Kidney (tissue), 22 donors: ENCODE measurements at places on chromosomes 11 and 22.

GRCh38 chr22:37927637-37927936 lies 21.5 kb downstream of the MICALL1 start:
- DNase-seq = no peak

DNA sequence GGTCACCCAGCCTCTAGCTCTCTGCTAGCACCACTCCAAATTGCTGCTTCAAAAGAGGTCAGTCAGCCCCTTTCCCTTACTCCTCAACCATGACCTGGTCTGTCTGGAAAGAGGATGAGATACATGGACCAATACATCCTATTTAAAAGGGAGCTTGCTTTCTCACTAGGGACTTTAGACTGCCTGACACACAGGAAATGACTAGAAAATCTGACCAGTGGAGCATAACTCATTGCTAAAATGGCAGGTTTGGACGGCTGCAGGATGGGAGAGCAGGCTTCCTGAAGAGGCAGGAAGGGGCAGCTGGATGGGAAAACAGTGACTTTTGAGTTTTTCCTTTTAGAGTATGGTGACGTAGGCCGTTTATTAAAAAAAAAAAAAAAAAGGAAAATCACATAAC lies 25.3 kb downstream of the STIM1 start:
- DNase-seq = peak; percentile 63

DNA sequence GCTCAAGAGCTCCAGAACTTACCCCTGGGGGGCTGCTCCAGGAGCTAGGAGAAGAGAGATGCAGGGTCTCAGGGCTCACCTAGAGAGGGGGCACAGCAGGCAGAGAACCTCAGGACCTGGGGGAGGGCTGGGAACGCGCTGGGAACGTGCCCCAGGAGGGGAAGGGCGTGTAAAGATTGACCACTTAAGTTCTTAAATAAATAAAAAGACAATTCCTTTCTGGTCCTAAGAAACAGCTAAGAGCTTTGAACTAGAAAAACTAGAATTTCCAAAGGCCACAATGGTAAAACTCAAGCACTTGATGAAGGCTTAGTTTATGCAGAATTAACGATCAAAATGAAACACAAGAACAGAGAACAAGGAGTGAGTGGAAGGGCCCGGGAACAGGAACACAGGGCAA lies 89.1 kb downstream of the CELSR1 start:
- DNase-seq = peak; percentile 21

DNA sequence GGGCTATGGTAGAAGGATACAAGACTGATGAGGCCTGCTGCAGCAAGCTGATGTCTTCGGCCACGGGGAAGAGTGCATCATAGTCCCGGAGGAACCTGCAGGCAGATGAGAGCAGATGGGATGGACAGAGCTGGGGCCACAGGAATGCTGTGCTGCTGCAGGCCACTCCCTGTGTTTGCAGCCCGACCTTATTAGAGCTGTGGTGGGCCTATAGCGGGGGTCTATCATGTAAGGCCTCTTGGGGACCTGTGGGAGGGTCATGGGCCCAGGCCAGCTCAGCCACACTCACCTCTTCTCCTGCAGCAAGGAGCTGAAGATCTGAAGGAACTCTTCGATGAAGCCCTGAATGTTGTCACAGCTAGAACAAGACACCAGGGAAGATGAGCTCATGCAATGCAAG lies 31.9 kb downstream of the ASCC2 start:
- no peak for DNase-seq

GRCh38 chr11:36757075-36757474 lies 159.0 kb upstream of the RAG2 start:
- DNase-seq = no peak

- no peak for DNase-seq
Observed at GRCh38 chr22:24494167-24494527, 985 bp upstream of the UPB1 start.

- DNase-seq = peak; percentile 77
Observed at GRCh38 chr11:34825670-34826383, 90.4 kb downstream of the APIP start.

DNA sequence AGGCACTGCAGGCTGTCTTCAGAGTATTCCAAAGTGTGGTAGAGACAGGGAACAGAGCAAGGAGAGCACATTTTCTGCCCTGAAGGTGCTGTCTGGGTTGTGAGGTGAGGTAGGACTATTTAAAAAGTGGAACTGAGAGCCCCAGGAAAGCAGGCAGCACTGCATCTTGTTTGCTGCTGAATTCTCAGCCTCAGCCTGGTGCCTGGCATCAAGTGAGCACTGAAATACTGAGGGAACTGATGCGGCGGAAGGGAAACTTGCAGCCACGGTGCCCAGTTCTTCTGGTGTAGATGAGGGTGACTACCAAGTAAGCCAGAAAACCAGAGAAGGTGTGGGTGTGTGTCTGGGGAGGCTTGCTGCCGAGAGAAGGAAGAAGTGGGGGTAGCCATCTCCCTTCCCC lies 59.5 kb downstream of the TNRC6B start:
- DNase-seq = no peak

DNA sequence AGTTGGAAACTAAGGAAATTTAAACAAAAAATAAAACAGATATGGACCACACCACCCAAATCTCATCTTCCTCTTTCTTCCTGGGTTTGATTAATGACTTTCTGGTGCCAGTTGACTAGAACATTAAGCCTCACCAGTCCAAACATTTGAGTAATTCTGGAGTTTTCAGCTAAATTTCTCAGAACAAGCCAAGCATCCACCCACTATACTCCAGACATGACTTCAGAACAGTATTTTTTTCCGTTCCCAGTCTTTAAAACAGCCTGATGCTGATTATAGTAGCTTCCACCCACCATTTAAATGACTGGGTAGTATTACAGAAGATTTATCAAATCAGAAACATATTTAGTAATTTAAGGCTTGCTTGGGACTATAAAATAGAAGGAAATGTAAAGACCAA lies 230.9 kb upstream of the UBASH3B start:
- DNase-seq = no peak

GRCh38 chr11:9210224-9210921 lies 54.8 kb downstream of the DENND5A start:
- DNase-seq = no peak

- DNase-seq = no peak
Observed at GRCh38 chr11:3229673-3230630, 2.3 kb downstream of the MRGPRE start.

GRCh38 chr22:40050258-40050657 lies 55.5 kb downstream of the FAM83F start:
- no peak for DNase-seq

DNA sequence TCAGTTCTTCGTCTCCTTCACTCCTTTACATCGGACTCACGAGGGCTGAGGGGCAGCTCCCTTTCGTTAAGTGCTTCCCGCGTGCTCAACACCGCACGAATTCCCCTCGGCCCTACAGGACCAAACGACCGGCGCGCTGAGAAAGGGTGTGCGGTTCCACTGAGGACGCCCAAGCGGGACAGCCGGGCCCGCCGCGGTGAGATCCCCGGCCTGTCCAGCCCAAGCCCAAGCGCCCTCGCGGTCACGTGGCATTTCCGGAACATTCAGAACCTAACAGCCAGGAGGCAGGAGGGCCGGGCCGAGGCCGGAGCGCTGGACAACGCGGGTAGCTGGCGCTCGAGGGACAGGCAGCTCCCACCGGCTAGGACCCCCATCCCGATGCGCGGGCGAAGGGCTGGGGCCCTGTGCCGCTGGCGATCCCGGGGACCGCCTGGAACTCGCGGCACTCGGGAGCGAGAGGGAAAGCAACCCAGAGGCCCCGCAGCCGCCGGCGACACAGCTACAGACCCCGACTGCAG lies 737 bp upstream of the STIP1 start:
- no peak for DNase-seq

DNA sequence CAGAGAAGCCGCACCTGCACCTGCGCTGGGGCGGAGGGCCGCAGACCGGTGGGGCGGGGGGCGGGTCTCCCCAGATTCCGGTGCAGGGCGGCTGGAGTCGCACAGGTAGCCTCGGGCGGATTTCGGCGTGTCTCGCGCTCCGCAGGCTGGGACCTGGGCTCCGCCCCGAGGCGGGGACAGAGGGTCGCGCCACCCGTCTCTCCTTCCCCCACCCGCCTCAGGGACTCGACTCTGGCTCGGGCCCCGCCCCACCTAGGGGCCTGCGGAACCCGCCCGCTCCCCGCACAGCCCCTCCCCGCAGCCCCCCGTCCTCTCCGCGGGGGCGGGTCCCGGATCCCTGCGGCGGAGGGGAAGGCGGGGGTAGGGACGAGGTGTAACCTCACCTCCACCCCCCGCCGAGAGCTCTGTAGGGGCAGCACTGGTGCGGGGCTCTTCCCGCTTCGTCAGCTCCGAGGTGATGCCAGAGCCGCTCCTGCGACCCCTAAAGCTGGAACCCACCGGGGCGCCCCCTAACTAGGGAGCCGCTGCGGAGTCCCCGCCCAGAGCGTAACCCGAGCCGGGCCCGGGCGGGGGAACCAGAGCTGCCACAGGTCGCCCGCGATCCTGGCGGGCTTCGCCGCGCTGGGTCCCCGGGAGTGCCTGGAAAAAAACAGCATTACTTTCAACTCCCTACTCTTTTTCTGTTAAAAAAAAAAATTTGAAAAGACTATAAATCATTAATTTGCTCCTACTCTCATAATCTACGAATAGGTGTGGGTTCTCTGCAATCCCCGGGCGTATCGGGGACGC lies at the start of gene SLC29A2:
TSS of gene SLC29A2 (minus strand) at position 134 of the 789 bp plus-strand sequence. CDS start 169 bp downstream, outside the sequence.
- DNase-seq = peak; percentile 96

- no peak for DNase-seq
Observed at GRCh38 chr11:31327417-31327816, 42.1 kb downstream of the DCDC1 start.
